HTR-8/SVneo (cell line): ENCODE measurements at places on chromosomes 4 and X.

- DNase-seq = no peak
Observed at GRCh38 chrX:111492085-111492484, 19.4 kb upstream of the SERTM2 start.

DNA sequence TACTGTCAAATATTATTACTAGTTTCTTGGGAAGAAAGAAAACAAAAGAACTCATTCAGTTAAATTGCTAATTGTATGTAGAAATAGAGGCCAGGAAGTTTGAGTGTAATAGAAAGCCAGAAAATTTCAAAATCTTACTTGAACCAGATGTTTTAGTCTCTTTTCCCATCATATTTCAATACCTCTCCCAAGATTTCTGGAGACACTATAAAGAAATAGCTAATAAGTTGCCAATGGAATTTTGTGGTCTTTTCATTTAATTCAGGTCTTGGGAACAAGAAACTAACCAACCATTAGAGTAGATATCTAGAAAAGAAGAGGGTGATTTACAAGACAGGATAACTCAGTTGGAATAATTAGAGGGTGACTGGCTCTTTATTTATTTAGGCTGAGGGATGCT lies 112.2 kb downstream of the AGTR2 start:
- no peak for DNase-seq

GRCh38 chr4:113893546-113893945 lies 85.9 kb downstream of the ARSJ start:
- DNase-seq = no peak

DNA sequence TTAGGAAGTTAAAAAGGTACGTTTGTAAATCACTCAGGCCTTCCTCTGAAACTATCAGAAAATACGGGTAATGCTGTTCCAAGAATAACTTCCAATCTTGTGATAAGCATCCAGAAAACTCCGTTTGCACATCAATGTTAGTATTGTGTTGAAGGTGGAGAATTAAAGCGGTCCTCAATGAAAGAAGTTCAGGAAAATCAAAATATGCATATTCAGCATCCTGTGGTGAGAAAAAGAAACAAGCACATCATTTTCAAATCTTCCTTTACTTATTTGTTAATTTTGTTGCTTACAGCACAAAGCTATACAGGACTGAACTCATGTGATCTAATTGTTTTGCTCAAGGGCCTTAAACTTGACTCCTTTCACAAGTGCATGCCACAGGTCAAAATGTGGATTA lies 18.5 kb downstream of the DDX60L start:
- DNase-seq = no peak

DNA sequence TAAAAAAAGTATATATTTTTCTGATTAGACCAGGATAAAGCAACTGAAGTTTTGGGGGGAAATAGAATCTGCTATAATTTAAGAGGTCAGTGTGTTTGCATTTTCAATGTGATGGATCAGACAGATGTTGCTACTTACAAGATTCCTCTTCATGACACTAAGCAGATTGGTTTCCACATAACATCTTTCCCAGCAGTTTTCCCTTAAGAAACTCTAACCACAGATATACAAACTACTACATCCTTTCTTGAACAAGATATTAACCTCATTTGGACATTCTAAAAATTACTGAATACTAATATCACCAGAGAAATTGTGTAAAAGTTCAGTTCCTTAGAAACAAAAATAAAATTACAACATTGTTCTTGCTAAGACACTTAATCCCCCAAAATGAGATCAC lies 106.7 kb upstream of the GUCY1A1 start:
- no peak for DNase-seq

DNA sequence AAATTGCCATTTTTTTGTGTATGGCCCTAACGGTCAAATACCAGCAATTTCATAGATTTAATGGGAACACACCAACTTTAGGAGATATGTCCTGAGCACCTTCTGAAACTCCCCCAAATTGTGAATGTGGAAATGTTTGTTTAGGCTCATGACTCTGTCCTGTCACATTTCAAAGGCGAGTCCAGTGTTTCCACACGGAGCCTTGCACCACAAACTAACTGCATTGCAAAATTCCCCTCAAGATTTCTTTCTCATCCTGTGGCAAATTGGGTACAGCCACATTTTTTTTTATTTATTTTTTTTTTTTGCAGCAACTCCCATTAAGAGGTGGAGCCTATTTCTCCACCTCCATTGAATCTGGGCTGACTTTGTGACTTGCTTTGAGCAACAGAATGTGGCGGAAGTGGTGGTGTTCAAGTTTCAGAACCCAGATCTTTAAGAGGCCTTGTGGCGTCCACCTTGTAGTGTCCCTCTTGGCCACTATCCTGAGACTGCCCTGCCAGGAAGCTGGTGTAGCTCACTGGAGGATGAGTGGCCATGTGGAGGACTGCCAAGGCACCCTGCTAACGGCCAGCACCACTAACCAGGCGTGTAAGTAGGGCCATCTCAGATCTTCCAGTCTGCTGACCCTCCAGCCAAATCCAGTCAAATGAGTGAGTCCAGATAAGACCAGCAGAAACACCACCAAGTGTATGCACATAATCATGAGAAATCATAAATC lies 172.4 kb upstream of the SCML1 start:
- no peak for DNase-seq

GRCh38 chr4:154944996-154945395 lies 163.9 kb downstream of the RBM46 start:
- DNase-seq = no peak

DNA sequence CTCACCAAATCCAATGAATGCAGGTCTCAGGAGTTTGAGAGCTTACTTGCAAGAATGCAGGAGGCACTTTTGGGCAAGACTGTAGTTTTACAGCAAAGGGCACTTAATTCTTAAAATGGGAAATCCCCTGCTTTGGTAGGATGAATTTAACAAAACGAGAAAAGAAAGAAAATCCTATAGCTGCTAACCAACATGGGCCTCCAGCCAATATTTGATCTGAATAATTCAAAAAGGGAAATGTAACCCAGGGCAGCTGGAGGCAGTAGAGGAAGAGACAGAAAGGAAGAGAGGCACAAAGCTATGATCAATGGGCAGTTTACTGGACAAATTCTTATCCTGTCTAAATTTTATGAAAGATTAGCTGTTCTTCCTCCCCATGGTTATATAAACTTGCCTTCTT lies 142.3 kb downstream of the SH3KBP1 start:
- DNase-seq = no peak

GRCh38 chr4:109009909-109010308 lies 247.1 kb upstream of the ETNPPL start:
- no peak for DNase-seq

DNA sequence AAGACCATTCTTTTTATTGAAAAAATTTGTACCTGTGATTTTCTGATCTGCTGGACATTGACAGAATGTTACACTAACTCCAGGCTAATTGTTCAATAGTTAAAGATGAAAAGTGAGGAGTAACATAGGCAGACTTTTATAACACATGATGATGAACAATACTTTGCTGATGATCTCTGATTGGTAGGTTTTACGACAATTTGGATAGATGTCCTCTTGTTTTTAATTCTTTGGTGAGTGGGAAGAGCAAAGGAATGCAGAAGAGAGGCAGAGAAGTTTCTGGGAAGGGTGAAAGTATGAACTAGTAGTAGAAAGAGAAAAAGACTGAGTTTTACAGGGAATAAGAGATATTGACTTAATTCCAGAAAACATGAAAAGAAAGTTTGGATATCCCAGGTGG lies 267.3 kb upstream of the HAND2 start:
- no peak for DNase-seq

- no peak for DNase-seq
Observed at GRCh38 chr4:136395212-136395722, 1137.0 kb downstream of the PCDH18 start.

DNA sequence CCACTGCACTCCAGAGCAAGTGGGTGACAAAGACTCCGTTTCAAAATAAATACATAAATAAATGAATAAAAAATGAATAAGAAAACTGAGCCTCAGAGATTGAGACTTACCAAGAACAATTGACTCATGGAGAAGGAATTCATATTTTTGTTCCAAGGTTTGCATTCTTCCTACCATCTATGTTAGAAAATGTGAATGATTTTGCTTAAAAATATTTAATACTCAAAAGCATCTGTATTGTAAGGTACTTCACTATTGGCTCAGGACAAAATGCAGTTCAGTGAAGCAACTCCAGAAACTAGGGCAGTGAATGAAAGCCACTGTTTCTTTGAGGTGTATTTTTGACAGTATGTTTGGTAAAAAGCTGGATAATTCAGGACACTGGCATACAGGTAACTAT lies 54.1 kb downstream of the XAGE2 start:
- peak; percentile 20 for DNase-seq

DNA sequence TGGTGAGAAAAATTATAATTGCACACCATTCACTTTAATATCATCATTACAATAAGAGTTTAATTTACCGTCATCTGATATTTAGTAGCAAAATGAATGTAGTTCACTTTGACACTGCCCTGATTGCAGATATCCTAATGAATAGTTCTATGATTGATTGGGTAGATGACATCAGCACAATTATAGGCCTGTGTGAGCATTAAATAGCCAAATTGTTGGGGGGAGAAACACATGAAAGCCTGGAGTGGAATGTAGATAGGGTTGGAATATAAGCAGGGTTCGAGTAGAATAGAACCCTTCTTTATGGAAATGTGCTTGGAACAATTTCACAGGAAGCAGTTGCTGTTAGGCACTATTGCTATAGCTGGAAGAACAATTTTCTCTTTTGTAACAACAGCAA lies 1526.2 kb downstream of the RPA4 start:
- no peak for DNase-seq

- DNase-seq = no peak
Observed at GRCh38 chr4:26779674-26780073, 81.0 kb upstream of the STIM2 start.

GRCh38 chr4:6345866-6346265 lies 76.2 kb downstream of the WFS1 start:
- no peak for DNase-seq

DNA sequence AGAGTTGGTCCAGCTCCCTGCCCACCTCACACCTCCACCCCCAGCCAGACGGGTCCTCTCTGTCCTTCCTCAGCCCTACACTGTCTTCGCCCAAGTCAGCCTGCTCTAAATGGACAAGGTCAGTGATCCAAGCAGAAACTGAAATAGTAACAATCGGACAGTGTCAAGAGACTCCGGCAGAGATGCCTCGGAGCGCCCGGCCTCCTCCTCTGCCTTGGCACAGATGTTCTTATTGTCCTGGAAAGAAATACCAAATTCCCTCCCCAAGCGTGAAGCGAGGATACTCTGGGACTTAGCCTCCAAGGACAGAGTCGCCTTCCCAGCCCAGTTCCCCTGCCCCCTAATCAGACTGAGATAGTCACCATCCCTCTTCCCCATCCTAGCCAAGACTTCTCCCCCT lies 28.5 kb downstream of the UTP14A start:
- no peak for DNase-seq

- DNase-seq = no peak
Observed at GRCh38 chr4:41146716-41147506, 67.4 kb downstream of the APBB2 start.
